ENCODE measurements at places on chromosomes 13 and 19. TPM values are rescaled to one million over a fixed set of nuclear protein-coding genes. Genes with fewer than 3 reads are reported as not detected.
A peak's percentile ranks its signal among the peaks of the same experiment; 100 is the strongest.

DNA sequence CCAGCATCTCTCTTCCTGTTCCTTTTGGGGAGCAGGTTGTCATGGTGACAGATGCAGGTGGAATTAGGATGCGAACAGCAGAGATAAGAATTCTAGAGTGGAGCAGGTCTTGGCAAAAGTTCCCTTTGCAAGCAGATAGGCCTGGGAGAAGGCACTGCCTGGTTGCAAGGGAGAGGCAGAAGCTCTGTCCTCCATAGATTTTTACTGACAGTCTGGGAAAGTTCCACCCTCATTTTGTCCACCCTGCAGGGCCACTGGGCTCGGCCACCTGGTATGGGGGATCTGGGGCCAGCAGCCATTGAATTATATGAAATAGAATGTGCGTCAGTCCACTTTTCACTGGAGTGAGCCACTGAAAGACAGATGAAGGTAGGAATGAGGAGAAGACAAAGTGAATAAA, 141.7 kb downstream of the IER2 start:
- H3K36me3 ChIP-seq, result no peaks in the 10 kb centered on the region
- no peak overlapping the region for H3K4me3 ChIP-seq
- H3K27me3 ChIP-seq, result peaks cover 1% of the 10 kb centered on the region
- no peaks in the 10 kb centered on the region for H3K4me1 ChIP-seq
- DNase-seq, result no peak
- no peak overlapping the region for H3K27ac ChIP-seq

Gene BORA
- 32.0 TPM for total RNA-seq

DNA sequence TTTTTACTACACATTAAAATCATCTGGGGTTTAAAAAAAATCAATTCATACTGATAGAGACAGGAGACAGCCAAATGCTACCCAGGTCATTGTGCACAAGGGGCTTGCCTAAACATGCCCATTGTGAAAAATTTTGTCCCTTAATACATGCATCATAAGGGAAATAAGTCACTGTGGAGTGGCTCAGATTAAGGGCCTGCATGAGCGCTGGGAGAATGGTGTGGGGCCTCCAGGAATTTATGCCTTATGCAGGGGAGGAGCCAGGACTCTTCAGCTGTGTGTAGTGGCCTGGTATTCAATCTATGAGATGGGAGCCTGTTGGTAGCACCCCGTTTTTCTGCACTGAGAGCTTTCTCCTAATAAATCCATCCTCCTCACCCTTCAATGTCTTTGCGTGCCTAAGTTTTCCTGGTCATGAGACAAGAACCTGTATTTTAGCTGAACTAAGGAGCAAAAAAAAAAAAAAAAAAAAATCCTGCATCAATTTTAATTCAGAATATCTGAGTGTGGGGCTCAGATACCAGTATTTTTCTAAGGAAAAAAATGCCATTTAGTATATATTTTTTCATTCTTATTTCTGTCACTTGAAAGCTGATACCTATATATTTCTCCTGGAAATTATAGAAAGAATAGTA, 997.6 kb upstream of the ATXN8OS start:
- H3K36me3 ChIP-seq, result no peaks in the 10 kb centered on the region
- no peak overlapping the region for H3K4me3 ChIP-seq
- no peaks in the 10 kb centered on the region for H3K4me1 ChIP-seq
- H3K27ac ChIP-seq, result no peak overlapping the region

Gene KLK2
- not detected for total RNA-seq

DNA sequence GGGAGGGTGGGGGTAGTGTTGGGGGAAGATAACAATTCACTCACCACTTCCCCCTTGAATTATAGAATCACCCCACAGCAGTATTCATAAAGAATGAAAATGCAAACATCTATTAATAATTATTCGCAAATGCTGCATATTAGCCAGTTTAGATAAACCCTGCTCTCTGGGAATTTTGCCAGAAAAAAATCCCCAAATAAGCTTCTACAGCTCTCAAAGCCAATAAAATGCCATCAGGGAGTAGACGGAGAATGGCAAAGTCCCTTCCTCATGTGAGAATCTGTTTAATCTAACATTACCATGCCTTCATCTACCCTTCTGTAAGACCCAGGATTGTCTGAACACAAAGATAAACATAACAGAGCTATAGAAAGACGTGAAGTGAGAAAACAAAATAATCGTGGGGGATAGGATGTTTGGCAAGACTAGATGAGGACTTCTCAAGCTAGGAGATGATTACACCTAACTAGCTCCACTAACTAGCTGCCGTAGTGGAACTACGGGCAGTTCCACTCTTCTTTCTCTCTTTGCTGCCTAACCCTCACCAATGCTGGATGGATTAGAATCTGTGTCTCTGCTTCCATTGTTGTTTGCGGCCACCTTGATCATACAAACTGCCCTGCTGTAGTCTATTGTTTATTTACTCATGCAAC, 32.4 kb upstream of the CACNA1A start:
- H3K4me1 ChIP-seq, result no peaks in the 10 kb centered on the region
- DNase-seq, result no peak
- peaks cover 2% of the 10 kb centered on the region for H3K27me3 ChIP-seq
- no peak overlapping the region for H3K27ac ChIP-seq
- no peaks in the 10 kb centered on the region for H3K36me3 ChIP-seq
- H3K4me3 ChIP-seq, result no peak overlapping the region

DNA sequence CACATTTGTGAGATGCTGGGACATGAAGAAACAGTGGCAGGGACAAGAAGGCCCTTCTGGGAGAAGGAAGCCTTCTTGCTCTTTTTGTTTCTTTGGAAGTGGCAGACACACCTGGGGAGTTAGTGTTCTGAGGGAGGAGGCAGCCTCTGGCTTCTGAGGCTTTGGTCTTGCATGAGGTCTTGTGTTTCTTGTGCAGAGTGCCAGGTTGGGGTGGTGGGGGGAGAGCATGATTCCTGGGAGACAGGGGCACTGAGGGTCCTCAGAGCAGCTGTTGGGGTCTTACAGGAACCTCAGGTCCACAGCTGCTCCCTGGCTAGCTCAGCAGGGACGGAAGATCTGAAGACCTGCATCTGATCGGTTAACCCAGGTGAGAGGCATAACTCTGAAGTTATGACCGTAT, 167.5 kb upstream of the ZNF536 start:
- no peak overlapping the region for H3K27ac ChIP-seq
- no peaks in the 10 kb centered on the region for H3K36me3 ChIP-seq
- no peaks in the 10 kb centered on the region for H3K27me3 ChIP-seq
- DNase-seq, result no peak

Gene TRIM28
- 457 TPM for total RNA-seq

Gene FCGBP
- 7.1 TPM for total RNA-seq

DNA sequence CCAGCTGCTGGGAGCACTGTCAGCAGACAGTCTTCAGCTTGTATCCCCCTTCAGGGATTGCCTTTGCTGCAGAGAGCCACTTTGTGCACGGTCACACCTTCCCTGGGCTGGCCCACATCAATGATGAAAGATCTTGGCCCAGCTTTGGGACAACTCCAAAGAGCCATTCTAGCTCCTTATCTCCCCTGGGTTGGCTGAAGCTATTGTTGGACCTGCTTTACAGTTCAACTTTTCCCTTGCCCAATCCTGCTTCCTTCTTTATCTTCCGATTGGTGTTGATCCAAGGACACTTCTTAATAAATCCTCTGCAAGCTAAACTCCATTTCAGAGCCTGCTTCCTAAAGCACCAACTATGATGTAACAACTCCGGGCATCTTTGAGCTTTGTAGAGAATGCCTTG, 466.4 kb downstream of the KLF12 start:
- H3K4me3 ChIP-seq, result no peak overlapping the region
- H3K4me1 ChIP-seq, result peaks cover under 1% of the 10 kb centered on the region
- no peak for DNase-seq

GRCh38 chr19:32928806-32929205, 43.0 kb downstream of the CEP89 start:
- no peak overlapping the region for H3K4me3 ChIP-seq
- H3K4me1 ChIP-seq, result no peaks in the 10 kb centered on the region
- no peak overlapping the region for H3K27ac ChIP-seq
- H3K36me3 ChIP-seq, result peaks cover 41% of the 10 kb centered on the region

- H3K36me3 ChIP-seq, result no peaks in the 10 kb centered on the region
- H3K4me1 ChIP-seq, result no peaks in the 10 kb centered on the region
- no peak overlapping the region for H3K27ac ChIP-seq
- no peaks in the 10 kb centered on the region for H3K27me3 ChIP-seq
Measured at GRCh38 chr13:36006894-36007675, 124.1 kb downstream of the DCLK1 start.

Gene GRIK5
- total RNA-seq, result 0.79 TPM

Gene STRN4
- 86.4 TPM for total RNA-seq

- DNase-seq, result peak; percentile 20
- peaks cover 21% of the 10 kb centered on the region for H3K36me3 ChIP-seq
- H3K27me3 ChIP-seq, result no peaks in the 10 kb centered on the region
- peaks cover 33% of the 10 kb centered on the region for H3K4me1 ChIP-seq
- H3K4me3 ChIP-seq, result peak overlapping the region; percentile 98
Measured at GRCh38 chr13:38348861-38349389, 726 bp upstream of the UFM1 start.

Gene SOHLH2
- not detected for total RNA-seq

DNA sequence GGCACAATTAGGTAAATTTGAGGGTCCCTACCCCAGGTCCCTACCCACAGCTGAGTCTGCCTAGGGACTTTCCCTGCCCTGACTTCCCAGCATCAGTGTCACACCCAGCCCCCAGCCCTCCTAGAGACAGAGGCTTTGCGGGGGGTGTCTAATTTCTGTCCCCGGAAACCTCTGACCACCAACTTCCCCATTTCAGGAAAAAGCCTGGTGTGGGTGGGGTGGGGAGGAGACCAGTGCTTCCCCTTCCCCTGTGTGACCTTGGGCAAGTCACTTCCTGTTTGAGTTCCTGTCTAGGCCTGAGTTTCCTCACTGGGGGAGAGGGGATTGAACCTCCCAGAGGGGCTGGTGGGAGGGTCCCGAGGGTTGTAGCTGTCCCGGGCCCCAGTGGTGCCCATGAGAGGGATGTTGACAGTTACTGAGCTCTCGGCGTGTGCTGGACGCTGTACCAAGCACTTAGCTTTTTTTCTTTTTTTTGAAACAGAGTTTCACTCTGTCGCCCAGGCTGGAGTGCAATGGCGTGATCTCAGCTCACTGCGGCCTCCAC, 7.9 kb downstream of the VASP start:
- H3K27me3 ChIP-seq, result no peaks in the 10 kb centered on the region
- H3K27ac ChIP-seq, result peak overlapping the region; percentile 79
- no peak for DNase-seq
- peak overlapping the region; percentile 23 for H3K4me3 ChIP-seq

Gene EXOC3L2
- not detected for total RNA-seq

- H3K36me3 ChIP-seq, result peaks cover 17% of the 10 kb centered on the region
- peak overlapping the region; percentile 98 for H3K4me3 ChIP-seq
- no peaks in the 10 kb centered on the region for H3K27me3 ChIP-seq
- DNase-seq, result no peak
Measured at GRCh38 chr19:47483200-47483599, 819 bp downstream of the KPTN start.

Gene TBXA2R
- 0.92 TPM for total RNA-seq

- DNase-seq, result peak; percentile 82
- peaks cover 70% of the 10 kb centered on the region for H3K4me1 ChIP-seq
- H3K27me3 ChIP-seq, result peaks cover 14% of the 10 kb centered on the region
- peak overlapping the region; percentile 92 for H3K27ac ChIP-seq
- peak overlapping the region; percentile 48 for H3K4me3 ChIP-seq
- peaks cover 6% of the 10 kb centered on the region for H3K36me3 ChIP-seq
Measured at GRCh38 chr19:16266586-16266942, 58.1 kb upstream of the KLF2 start.

DNA sequence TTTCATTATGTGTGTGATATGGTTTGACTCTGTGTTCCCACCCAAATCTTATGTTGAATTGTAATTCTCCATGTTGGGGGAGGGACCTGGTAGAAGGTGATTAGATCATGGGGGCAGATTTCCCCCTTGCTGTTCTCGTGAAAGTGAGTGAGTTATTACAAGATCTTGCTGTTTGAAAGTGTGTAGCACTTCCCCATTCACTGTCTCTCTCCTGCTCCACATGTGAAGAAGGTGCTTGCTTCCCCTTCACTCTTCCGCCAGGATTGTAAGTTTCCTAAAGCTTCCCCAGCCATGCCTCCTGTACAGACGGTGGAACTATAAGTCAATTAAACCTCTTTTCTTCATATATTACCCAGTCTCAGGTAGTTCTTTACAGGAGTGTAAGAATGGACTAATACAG, 54.3 kb upstream of the SERTM1 start:
- H3K27me3 ChIP-seq, result no peaks in the 10 kb centered on the region
- H3K27ac ChIP-seq, result no peak overlapping the region
- DNase-seq, result no peak
- no peaks in the 10 kb centered on the region for H3K36me3 ChIP-seq

- no peaks in the 10 kb centered on the region for H3K36me3 ChIP-seq
- H3K27ac ChIP-seq, result no peak overlapping the region
- H3K4me3 ChIP-seq, result no peak overlapping the region
- no peaks in the 10 kb centered on the region for H3K4me1 ChIP-seq
- no peak for DNase-seq
Measured at GRCh38 chr19:12975221-12975741, 5.9 kb downstream of the DAND5 start.

Gene KANK3
- 1.3 TPM for total RNA-seq

- no peak overlapping the region for H3K4me3 ChIP-seq
- peaks cover 3% of the 10 kb centered on the region for H3K27me3 ChIP-seq
- H3K36me3 ChIP-seq, result no peaks in the 10 kb centered on the region
- H3K4me1 ChIP-seq, result no peaks in the 10 kb centered on the region
- no peak overlapping the region for H3K27ac ChIP-seq
Measured at GRCh38 chr13:33119022-33119781, 103.0 kb downstream of the KL start.

Gene MEIS3
- not detected for total RNA-seq

- DNase-seq, result peak; percentile 34
- no peak overlapping the region for H3K4me3 ChIP-seq
- H3K36me3 ChIP-seq, result no peaks in the 10 kb centered on the region
- H3K27me3 ChIP-seq, result no peaks in the 10 kb centered on the region
Measured at GRCh38 chr19:49746206-49746958, 16.7 kb downstream of the TSKS start.

DNA sequence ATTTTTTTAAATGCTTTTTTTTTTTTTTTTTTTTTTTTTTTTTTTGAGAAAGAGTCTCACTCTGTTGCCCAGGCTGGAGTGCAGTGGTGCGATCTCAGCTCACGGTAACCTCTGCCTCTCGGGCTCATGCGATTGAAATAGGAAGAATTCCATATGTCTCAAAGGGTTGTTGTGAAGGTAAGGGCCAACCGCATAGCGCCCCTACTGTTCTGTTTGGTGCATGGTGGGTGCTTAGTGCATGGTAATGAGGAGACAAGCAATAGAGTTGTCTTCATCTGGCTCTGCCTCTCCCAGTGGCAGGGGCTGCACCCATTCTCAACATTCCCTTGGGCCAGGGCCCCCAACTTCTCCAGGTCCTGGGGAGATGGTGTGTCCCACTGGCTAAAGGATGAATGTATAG, 68.7 kb downstream of the RASL11A start:
- peaks cover 6% of the 10 kb centered on the region for H3K27me3 ChIP-seq
- no peaks in the 10 kb centered on the region for H3K4me1 ChIP-seq
- H3K27ac ChIP-seq, result no peak overlapping the region
- no peak overlapping the region for H3K4me3 ChIP-seq

Gene CD209
- not detected for total RNA-seq

GRCh38 chr13:99796175-99796819, 175.3 kb downstream of the ZIC5 start:
- H3K4me3 ChIP-seq, result no peak overlapping the region
- peak; percentile 67 for DNase-seq
- H3K27ac ChIP-seq, result no peak overlapping the region
- no peaks in the 10 kb centered on the region for H3K36me3 ChIP-seq
- H3K27me3 ChIP-seq, result no peaks in the 10 kb centered on the region
